ENCODE measurements at places on chromosomes 16 and 17.
A peak's percentile ranks its signal among the peaks of the same experiment; 100 is the strongest.

DNA sequence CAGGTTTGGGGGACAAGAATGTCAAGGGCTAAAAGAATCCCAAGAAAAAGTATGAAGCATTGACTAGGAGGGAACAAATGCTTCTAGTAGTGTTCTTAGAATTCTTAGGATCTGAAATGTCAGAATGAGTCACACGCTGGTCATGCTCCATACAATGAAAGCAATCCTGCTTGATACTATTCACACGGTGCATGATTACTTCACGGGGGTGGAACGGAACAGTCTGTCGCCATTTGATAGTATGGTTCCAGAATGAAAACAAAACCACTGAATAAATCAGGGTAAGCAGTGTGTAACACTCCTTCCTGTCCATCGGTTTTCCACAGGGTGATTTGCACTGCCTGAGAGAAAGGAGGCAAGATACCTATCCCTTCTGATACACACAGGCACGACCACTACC, 22.9 kb upstream of the YWHAE start:
- DNase-seq = no peak

GRCh38 chr17:62662855-62663254, 35.4 kb downstream of the MRC2 start:
- DNase-seq = no peak

GRCh38 chr17:36602030-36602748, 806 bp downstream of the MRM1 start:
- no peak for DNase-seq

DNA sequence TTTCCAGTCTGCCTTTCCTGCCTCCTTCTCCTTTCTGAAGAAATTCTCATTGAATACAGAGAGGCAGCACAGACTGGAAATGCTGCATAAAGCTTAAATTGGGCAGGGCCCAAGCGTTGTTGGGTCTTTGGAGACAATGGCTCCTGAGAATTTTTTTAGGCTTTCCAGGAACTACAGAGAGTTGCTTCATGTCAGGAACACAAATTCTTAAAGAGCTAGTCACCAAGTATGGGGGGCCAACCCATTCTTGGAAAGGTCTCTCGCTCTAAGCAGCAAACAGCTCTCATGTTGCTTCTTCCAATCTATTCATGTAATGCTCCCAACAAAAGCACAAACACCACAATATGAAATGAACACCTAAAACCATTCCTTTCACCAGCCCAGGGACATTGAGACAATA, 6.9 kb downstream of the HNF1B start:
- no peak for DNase-seq

DNA sequence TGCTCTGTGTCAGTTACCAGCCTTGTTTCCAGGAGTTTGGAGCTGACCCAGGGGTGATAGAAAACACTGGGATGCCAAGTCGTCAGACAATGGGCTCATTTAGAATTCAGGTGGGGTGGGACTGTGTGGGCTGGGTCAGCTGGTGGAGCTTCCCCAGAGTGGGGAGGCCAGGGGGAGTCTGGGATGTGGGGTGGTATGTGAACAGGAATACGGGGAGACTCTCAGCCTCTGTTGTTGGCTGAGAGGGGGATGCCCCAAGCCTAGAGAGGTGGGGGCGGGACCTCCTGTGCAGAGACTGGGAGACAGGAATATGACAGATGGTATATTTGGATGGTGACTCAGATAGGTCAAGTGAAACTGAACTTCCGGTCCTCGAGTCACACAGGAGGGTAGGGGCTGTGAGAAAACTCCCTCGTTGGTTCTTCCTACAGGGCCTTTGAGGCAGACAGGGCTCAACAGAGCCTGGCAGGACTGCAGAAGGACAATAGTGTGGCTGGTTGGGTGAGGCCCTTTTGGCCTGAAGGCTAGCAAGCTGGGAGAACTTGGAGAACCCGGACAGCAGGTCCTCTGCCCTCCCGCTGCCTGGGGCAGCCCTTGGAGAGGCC, 23.7 kb downstream of the CDH1 start:
- DNase-seq = peak; percentile 68

DNA sequence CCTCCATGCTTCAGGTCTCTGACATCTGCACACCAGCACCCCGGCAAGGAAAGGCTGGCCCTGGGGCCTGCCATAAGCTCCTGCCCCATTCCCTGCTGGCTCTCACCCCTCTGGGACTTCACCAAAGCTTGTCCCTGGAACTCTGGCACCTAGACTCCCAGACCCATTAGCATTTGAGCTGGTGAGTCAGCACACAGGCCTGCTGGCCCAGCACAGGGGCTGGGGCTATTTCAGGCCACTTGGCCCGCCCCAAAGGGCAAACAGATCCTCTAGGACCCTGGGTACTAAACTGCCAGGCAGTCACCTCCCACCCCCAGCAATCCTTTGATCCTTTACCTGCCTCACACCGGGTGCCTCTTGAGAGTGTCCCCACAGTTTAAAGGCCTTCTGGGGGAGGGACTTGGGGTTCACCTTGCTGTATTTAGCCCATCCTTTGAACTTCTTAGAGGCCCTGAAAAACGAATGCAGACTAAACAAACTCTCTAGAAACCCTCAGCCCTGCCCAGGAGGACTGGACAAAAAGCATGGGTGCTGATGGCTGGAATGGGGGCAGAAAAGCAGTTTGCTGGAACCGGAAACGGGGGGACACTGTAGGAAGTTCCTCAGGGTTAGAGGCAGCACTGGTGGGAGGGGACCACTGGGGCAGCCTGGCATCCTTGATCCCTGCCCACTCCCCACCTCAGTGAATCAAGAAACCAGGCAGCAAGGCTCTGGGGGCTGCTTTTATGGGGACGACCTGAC, 3.2 kb upstream of the SAMD14 start:
- DNase-seq = no peak

DNA sequence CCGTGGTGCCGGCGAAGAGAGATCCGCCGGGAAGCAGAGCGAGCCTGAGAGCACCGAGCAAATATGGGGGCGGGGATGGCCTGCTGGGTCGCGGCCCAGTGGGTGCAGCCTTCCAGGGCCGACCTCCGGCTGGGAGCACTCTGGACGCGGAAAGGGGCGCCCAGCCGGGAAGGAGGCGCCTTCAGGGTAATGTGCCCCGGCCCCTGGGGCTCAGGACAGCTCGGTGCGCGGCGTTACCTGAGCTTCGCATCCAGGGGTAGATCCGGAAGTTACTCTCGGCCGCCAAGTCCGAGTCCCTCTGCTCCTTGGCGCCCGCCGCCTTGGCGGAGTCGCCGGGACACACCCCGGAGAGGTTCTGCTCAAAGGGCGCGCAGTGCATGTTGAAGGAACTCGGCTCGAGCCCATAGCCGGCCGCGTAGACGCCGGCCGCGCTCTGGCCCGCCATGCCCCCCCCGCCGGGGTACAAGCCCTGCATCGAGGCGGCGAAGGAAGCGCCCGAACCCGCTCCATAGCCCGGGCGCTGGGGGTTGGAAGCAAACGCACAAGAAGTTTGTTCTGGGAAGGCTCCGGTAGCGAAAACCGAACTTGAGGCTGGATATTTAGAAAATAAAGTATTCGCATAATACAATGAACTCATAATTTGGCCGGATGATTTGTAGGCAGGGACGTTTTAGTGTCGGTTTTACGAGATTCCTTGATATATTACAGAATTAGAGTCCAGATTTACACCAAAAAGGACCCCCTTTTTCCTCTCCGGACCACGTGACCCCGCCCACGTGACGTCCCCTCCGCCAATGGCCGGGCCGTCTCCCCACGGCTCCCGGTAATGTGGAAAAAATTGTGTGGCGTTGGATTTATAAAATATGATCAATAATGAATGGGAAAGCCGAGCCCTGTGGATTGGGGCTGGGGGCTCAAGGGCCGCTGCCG, at the start of gene HOXB7:
HOXB7 (minus strand) TSS at position 736 of the 930 bp plus-strand sequence; CDS start at position 637, 99 bp downstream.
- DNase-seq = peak; percentile 73

- peak; percentile 20 for DNase-seq
Measured at GRCh38 chr16:56847173-56847910, 17.7 kb upstream of the SLC12A3 start.

GRCh38 chr17:74539281-74539820, 6.6 kb downstream of the CD300C start:
- DNase-seq = no peak

DNA sequence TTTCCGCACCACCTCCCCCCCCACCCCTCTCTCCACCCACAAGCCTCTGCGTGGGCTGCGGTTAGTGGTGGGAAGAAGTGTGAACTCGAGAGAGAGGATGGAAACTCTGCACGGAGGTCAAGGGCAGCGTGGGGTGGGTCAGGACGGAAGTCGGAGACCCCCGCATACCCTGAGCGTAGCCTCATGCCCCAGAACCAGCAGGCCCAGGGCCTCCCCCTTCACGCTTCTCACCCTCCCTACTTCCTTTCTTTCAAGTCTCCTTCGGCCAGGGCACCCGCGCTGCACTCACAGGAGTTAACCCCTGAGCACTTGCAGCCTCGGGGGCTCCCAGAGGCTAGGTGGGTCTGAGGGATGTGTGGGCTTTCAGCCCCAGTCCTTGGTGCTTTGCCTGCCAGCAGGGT, 9.2 kb downstream of the TBKBP1 start:
- no peak for DNase-seq

- DNase-seq = no peak
Measured at GRCh38 chr16:57824888-57825287, 22.6 kb upstream of the KIFC3 start.

- no peak for DNase-seq
Measured at GRCh38 chr17:21545064-21545463, 147.3 kb upstream of the KCNJ18 start.

- no peak for DNase-seq
Measured at GRCh38 chr17:7442142-7442541, 2.7 kb upstream of the CHRNB1 start.

- DNase-seq = no peak
Measured at GRCh38 chr16:79836144-79836543, 235.6 kb upstream of the MAF start.

GRCh38 chr16:59469266-59469665, 735.1 kb upstream of the GOT2 start:
- no peak for DNase-seq

DNA sequence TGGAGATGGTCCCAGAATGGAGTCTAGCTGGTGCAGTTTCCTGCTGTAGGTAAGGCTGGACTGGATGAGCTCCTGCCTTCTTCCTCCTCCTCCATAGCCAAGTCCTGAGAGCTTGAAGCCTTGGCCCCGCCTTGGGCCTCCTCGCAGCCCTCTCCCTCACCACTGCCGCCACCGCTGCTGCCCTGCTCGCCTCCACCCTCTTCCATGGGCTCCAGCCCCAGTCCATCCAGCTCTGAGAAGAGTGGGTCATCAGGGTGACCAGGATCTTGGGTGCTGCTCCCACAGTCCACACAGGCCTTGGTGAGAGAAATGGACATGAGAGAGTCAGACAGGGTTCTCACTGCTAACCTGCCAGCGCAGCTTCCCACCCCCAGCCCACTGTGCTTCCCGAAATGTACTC, 11.2 kb downstream of the PER1 start:
- no peak for DNase-seq

- no peak for DNase-seq
Measured at GRCh38 chr17:70139449-70139993, 29.8 kb upstream of the KCNJ2 start.

DNA sequence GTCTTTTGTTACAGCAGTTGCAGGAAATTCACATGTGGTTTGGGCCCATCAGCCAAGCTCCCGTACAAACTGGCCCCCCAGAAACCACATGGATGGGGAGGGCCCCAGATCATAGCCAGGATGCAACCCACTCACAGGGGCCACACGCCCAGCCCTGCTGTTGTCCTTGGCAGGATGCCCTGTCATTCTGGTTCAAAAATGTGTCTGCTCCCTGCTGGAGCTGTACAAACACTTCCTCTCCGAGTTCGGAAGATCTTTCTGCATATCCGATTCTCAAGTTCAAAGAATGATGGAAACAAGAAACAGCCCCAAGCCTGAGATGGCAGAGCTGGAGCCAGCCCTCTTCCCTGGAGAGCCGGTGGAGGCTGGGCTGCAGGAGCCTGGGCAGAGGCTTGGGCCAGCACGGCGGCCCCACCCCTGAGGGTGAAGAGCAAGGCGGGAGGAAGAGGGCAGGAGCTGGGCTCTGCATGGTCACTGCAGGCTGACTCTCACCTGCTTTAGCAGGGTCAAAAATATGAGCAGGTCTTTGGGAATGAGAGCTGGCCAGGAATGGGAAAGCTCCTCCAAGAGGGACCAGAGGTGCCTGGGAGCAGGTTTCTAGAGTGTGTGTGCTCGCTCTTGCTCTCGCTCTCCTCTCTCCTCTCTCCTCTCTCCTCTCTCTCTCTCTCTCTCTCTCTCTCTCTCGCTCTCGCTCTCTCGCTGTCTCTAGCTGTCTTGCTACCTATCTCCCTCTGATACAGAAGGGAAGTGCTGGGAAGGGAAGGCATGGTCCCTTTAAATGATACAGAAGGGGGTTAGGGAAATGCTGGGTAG, 34.7 kb upstream of the ENPP7 start:
- DNase-seq = no peak

- no peak for DNase-seq
Measured at GRCh38 chr16:49129935-49130334, 151.7 kb downstream of the CBLN1 start.
